ENCODE measurements at places on chromosomes 12 and 14. TPM values are rescaled to one million over a fixed set of nuclear protein-coding genes. Genes with fewer than 3 reads are reported as not detected.

DNA sequence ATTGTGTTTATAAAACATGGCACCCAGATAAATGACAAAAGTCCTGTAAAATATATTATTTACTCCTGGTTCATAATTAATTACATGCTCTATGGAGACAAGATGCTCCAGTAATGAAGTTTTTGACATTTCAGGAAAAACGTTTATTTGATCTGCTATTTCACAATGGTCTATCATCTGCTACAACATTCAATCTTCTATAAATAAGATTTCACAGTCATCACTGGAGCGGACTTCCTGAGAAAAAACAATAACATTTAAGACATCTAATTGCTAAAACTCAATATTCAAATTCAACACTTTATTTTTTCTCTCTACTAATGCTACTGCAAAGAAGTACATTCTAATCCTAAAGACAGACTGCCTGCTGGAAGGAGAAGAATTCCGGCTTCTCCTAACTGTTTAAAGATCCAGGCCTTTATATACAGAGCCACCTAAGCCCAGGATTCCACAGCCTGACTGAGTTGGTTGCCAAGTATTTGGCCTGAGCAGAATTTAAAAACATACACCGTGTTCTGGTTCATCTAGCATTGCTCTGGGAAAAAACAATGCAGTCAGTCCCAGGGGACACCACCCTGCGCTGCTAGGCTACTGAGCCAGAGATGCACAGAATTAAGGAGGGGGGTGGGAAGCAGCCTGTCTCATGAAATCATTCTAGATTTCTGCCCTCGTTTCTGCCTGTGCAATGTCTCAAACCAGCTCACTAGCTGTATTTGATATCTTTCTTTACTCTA, 58.0 kb downstream of the TMTC1 start:
- peak; percentile 54 for DNase-seq

DNA sequence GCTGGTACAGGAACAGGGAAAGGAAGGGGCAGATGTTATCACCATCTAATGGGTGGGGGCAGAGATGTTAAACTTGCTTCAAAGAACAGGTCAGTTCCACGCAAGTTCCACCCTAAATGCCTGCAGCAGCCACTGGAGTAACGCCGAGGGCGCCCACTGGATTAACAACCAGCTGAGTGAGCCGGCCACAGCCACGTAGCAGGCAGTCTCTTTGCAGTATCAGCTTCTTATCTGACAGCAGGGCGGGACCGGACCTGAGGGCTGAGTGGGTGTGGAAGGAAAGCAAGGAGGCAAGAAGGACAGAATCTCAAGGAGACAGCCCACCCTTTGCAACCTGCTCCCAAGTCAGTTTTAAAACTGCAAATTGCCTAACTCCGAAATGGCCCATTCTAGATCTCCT, 38.4 kb upstream of the FOXN3 start:
- no peak for DNase-seq

The SMCO2 gene
- total RNA-seq = 0.99 TPM

GRCh38 chr14:74835645-74836250, 40.2 kb downstream of the PROX2 start:
- no peak for DNase-seq

The CACNA1C gene
- total RNA-seq = 14.8 TPM

- DNase-seq = no peak
Observed at GRCh38 chr14:56666294-56666693, 86.7 kb downstream of the TMEM260 start.

The PMCH gene
- total RNA-seq = not detected

- no peak for DNase-seq
Observed at GRCh38 chr12:57720606-57721595, 17.6 kb downstream of the AGAP2 start.

GRCh38 chr12:118376089-118377020, at the start of gene SUDS3:
Gene SUDS3 (plus strand): TSS chr12:118376555. CDS start chr12:118376692, 137 bp downstream.
- peak; percentile 97 for DNase-seq

GRCh38 chr12:33330940-33331339, 108.7 kb downstream of the SYT10 start:
- DNase-seq = no peak

DNA sequence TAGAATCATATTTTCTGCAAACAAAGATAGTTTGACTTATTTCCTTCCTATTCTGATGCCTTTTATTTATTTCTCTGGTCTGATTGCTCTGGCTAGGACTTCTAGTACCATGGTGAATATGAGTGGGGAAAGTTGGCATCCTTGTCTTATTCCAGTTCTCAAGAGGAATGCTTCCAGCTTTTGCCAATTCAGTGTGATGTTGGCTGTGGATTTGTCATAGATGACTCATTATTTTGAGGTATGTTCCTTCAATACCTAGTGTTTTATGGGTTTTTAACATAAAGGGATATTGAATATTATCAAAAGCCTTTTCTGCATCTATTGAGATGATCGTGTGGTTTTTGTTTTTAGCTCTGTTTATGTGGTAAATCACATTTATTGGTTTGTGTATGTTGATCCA, 139.4 kb upstream of the CNTN1 start:
- DNase-seq = no peak

GRCh38 chr12:27359578-27360340, 27.1 kb downstream of the BMAL2 start:
- no peak for DNase-seq

GRCh38 chr14:74846168-74846567, 29.8 kb downstream of the PROX2 start:
- DNase-seq = no peak

GRCh38 chr14:102055181-102055901, 31.5 kb downstream of the HSP90AA1 start:
- DNase-seq = no peak

The AQP2 gene
- total RNA-seq = not detected

GRCh38 chr14:68794851-68795596, 2.2 kb upstream of the ZFP36L1 start:
- no peak for DNase-seq

DNA sequence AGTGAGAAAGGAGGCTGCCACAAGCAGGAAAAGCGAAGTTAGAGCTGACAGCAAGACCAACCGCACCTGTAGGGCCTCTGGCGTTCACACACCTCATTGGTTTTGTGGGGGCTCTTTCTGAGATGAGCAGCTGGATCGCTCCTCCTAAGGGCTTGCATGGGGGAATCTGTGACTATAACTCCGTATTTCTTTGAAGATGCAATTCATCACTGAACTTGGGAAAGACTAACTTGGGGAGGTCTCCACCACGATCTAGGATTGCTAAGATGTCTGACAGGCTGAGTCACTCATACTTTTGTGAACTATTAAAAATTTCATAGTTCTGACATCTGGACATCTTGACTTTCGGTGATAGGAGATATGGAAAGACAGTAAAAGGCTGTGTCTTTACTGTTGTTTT, 173.6 kb downstream of the ETV6 start:
- DNase-seq = no peak

- no peak for DNase-seq
Observed at GRCh38 chr12:109383240-109383639, 35.5 kb downstream of the MYO1H start.

The NCKAP5L gene
- total RNA-seq = 21.0 TPM

GRCh38 chr12:72560003-72560769, 288.0 kb downstream of the TRHDE start:
- DNase-seq = no peak

The MYF6 gene
- 0.61 TPM for total RNA-seq

The CLEC1A gene
- total RNA-seq = 6.9 TPM

The DPPA3 gene
- not detected for total RNA-seq

The CRIP1 gene
- total RNA-seq = 34.5 TPM

The GLI1 gene
- total RNA-seq = 2.6 TPM

DNA sequence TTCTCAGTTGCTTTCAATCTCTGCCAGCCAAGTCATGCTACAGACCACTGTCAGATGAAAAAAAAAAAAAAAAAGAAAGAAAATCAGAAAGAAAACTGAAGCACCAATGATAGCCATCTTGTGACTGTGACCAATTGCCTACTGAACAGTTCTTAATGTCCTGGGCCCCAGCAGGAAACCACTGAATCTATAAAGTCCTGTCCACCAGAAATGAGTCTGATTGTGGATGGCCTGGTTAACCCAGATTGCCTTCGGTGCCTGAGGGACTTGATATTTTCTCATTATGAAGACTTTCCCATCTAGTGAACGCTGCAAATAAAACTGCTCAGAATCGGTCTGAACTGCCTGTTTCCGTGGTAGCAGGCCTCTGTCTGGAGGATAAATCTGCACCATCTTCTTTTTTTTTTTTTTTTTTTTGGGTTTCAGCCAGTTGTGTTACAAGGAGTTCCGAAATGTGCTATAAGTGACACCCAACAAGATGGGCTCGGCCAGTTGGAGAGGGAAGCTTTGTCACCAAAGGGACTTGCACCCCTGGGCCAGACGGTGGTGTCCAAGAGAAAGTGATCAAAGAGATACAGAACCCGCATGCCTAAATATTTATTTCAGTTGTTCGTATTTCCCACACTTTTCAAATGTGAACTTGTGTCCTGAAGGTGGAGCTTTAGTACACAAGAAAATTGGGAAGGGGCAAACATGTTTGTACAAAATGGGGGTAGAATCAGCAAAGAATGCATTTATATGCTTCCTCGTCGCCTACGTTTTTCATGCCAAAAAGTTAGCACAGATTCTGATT, 3.0 kb upstream of the PLXNC1 start:
- DNase-seq = peak; percentile 64

DNA sequence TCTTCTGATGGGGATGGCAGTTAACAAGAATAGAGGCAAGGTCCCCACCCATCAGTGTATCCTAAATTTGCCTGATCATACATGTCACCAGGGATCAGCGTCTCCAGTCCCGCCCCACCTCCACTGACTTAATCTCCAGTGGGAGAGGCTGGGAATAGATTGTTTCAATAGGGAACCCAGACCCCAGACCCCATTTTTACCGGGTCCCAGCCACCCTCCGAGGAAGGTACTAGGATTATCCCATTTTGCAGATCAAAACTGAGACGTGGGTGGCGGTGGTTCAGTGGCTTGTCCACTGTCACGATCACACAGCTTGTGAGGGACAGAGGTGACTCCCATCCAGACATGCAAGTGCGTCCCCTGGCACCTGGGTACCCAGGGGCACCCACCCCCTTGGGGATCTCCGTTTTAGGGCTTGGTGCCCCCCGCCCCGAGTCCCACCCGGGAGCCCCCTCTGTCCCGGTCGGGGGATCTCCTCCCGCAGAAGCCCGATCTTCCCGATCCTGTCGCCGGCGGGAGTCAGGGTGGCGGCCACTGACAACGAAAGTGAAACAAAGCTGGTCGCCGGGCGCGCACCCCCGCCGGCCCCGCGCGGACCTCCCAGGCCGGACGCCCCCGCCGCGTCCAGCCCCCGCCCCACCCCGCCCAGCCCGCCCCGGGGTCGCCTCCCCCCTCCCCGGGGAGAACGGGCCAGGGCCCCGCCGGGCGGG, 523 bp downstream of the WSB2 start:
- DNase-seq = peak; percentile 51
